CD4-positive, alpha-beta T cell (primary cell): ENCODE measurements at places on chromosomes 3 and 15.

DNA sequence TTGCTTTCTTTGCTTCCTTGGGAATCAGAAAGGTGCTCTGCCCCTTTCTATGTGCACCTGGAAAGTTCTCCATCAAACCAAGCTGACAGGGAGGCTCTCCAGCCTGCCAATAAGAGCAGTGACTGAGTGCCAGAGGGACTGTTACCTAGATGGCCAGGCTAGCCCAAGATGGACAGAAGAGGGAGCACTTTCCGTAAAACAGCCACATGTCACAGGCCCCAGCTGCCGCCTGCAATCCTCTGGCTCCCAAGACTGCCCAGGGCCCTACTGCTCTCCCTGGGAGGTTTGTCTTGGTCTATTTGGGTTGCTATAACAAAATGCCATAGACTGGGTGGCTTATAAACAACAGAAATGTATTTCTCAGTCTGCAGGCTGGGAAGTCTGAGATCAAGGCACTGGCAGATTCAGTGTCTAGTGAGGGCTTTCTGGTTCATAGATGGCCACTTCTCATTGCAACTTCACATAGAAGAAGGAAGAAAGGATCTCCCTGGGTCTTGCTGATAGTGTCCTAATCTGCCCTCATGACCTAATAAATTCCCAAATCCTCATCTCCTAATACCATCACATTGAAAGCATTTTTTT is 72.3 kb downstream of the TAMM41 start:
- no peak for DNase-seq

GRCh38 chr15:85419161-85419560 is 38.8 kb downstream of the AKAP13 start:
- no peak for DNase-seq

DNA sequence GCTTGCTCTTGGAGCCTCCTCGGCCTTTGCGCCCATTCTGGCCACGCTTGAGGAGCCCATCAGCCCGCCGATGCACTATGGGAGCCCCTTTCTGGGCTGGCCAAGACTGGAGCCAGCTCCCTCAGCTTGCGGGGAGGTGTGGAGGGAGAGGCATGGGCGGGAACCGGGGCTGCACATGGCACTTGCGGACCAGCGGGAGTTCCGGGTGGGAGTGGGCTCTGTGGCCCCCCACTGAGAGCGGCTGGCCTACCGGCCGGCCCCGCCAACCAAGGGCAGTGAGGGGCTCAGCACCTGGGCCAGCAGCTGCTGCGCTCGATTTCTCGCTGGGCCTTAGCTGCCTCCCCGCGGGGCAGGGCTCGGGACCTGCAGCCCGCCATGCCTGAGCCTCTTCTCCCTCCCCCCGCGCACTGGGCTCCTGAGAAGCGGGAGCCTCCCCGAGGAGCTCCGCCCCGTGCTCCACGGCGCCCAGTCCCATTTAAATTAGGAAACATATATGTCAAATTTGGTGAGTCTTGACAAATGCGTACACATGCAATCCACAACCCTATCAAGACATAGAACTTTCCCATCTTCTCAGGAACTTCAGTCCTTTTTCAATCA is 97.6 kb upstream of the CNTN3 start:
- DNase-seq = no peak

- DNase-seq = no peak
These were observed 32.1 kb downstream of the ZNF592 start for GRCh38 chr15:84780492-84780891.

DNA sequence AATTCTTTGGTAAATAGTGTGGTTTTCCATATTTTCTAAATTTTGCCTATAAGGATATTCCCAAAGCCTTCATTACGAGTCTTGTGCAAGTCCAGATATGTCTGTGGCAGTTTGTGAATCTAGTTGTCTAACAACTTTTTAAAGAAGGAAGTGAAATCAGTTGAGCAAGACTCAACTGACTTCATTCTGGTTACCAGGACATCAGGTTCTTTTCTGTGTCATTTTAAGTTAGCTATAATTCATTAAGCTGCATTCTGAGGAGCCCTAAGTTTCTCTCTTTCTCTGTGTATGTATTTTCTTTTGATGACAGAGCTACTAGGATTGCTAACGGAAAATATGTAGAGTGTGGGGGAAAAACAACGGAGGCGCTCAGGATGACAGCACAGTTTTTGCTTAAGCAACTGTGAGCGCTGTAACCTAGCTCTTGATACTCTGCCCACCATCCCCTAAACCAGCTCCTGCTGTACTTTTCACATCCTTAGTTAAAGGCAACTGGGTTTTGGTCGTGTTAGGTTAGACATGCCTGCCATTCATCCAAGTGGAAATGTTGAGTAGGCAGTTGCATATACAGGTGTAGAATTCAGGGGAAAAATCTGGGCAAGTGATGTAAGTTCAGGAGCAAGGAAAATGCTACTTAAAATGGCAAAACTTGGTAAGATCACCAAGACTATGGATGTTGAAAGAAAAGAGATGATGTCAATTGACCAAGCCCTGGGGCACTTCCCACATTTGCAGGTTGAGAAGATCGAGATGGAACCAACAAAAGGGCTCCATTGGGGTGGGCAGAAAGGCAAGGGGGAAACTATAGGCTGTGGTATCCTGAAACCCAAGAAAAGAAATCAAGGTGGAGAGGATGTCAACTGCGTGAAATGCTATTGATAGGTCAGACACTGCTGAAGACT is 9.2 kb downstream of the MFSD1 start:
- no peak for DNase-seq

- DNase-seq = no peak
These were observed 11.0 kb upstream of the MEIS2 start for GRCh38 chr15:37111427-37111717.

- no peak for DNase-seq
These were observed 44.3 kb downstream of the ZBTB11 start for GRCh38 chr3:101632586-101632985.

DNA sequence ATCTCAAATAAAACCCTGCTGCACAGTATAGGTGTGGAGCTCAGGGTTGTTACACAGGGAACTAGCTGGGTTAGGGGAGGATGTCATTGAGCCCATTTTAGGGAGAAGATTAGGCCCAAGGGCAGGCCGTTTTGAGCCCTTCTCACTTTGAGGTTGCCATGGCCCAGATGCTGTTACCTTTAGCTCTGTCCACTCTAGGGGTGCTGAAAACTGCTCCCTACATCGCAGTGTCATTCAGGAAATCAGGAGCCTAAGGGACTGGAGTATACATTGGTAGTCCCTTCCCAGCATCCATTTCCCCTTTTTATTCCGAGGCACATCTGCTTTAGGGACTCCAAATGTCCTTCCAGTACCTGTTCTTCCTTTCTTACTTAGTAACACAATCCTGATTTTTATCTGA is 79.0 kb upstream of the SELENOK start:
- DNase-seq = no peak

DNA sequence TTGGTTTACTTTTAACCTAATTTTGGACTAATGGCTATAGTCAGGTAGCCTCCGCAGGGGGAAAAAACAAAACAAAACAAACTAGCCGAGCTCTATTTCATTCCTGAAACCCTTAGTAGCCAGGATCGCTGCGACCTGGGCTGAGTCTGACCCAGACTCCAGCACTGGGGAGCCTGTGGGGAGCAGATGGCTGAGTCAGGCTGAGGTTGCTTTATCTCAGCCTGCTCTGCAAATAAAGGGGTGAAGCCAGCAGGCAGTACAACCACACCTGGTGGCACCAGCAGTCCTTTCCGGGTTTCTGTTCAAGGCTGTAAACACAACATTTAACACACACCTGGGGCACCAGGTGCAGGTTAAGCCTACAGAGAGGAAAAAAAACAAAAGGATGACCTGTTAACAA is 27.3 kb downstream of the ABHD2 start:
- DNase-seq = no peak

- no peak for DNase-seq
These were observed 10.0 kb downstream of the DUOX1 start for GRCh38 chr15:45139770-45140169.
